Stimulated activated CD8-positive, alpha-beta memory T cell treated with anti-CD3 and anti-CD28 coated beads, Interleukin-7, amount 100 ng/mL, for 1 hour (primary cell): ENCODE measurements at places on chromosomes 1 and 21.

- DNase-seq = no peak
Measured at GRCh38 chr1:54403808-54404261, 2.4 kb downstream of the SSBP3 start.

DNA sequence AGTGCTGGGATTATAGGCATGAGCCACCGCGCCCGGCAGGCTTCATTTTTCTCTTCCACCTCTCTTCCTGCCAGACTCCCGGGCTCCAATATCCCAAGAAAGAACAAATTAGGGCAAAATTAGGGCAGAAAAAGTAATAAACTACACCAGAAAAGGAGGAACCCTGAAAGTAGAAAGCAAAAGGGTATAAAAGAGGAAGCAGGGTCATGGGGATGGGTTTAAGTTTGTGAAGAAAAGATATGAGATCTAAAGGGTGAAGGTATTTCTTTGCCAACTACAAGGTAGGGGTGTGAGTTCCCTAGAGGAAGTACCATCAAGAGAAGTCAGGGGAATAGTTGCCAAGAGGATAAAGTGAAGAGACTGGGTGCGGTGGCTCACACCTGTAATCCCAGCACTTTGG lies 9.9 kb downstream of the PTPN22 start:
- DNase-seq = no peak

- DNase-seq = no peak
Measured at GRCh38 chr1:46425726-46426125, 31.6 kb downstream of the FAAH start.

GRCh38 chr1:53691326-53691725 lies 47.6 kb downstream of the GLIS1 start:
- no peak for DNase-seq
